ENCODE measurements at places on chromosomes 2 and 18.

DNA sequence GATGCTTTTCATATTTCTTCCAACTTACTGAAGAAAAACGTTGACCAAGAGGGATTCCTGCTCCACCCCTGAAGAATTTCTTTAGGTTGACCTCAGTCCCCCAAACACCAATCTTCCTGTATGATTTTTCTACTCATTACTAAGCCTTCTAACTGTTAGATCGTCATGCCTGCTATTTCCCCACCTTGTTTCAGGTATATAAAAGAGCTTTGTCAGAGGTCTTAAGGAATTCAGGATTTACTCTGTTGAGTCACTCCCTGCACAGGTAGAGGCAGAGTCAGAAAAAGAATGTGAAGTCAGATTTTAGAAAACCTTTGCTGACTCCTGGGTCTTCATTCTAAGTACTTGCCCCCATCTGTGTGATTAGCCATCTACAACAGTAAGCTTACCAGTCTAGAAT lies 83.8 kb upstream of the NOSTRIN start:
- DNase-seq = no peak

DNA sequence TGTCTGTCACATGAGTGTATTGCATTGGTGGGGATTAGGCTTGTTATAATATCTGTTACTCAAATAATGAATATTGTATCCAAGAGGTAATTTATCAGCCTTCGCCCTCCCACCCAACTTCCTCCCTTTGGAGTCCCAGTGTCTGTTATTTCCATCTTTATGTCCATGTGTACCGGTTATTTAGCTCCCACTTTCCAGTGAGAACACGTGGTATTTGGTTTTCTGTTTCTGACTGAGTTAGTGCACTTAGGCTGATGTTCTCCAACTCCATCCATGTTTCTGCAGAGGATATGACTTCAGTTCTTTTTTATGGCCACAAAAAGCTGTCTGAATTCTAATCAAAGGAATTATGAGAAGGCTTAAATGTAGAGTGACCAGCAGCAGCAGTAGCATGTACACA lies 104.0 kb upstream of the ARHGAP28 start:
- DNase-seq = no peak

DNA sequence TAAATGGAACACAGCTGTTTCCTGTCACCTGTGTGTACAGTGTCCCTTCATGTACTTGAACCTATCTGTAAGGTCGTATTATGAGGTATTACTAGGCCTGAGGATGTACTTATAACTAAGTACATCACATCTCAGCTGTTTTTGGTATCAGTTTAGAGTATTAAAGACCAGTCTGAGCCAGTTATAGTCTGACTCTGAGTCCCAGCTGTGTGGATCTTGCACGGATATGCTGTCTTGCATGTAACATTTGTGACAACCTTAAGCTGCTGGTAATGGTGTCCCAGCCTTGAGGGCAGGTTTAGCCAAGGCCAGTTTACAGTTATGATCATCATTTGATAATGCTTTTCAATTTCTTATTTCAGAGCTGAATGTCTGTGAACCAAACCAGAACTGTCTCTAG lies 496.3 kb downstream of the SLC4A3 start:
- DNase-seq = no peak

- no peak for DNase-seq
Measured at GRCh38 chr18:48542513-48543181, 3.8 kb downstream of the CTIF start.

DNA sequence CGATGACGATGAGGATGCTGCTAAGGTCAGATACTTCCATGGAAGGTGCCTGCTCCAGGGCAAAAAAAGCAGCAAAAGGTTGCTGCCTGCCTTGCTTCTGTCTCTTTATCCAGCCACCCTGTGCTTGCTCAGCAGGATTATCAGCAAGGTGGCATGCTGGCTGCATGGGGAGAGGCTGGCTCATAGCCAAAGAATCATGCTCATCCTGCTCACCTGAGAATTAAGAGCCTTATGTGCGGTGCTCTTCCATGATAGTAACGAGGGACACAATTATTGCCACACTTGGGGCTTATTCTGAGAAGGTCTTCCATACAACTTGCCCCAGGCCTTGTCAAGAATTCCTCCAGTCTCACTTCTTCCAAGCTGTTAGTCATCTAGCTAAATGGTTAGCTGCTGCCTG lies 60.4 kb upstream of the SEC11C start:
- DNase-seq = no peak

DNA sequence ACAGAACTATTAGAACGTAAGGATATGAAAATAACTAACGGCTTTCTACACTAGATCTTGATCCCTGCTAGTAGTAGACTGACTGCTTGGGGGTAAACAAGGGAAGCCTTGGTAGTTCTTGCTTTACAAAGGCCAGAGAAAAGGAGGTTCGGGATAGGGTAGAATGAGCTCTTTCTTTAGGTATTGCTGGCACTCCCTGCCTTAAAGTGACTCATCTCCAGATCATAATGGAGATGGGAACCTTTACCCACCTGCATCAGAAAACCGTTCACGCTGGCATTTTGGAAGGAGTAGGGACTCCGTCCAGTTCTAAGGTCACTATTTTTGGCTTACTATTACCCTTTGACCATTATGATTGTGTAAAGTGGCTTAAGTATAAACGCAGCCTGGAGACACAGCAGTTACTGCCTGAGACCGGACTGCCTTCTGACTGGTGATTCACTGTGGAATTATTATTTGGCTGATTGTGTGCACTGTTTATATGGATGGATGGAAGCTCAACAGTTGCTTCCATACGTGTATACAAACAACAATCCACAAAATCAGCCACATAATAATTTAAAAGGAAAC lies 482.5 kb downstream of the STK39 start:
- no peak for DNase-seq
